ENCODE measurements at places on chromosomes 6 and 20.

DNA sequence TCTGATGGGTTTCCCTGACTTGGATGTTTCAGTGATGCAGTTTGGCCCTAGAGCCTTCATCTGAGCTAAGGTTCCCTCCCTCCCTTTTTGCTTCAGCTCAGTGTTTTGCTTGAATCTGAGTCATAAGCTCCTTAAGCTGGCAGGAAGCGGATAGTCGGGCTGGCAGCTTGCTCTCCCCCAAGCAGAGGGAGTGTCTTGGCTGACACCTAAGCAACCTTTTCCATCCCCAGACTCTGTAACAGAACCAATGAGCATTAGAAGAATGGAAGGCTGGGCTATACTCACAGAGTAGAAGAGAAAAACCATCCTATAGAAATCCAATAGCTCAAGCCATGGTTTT, 98.3 kb downstream of the HAO1 start:
- no peak for DNase-seq

DNA sequence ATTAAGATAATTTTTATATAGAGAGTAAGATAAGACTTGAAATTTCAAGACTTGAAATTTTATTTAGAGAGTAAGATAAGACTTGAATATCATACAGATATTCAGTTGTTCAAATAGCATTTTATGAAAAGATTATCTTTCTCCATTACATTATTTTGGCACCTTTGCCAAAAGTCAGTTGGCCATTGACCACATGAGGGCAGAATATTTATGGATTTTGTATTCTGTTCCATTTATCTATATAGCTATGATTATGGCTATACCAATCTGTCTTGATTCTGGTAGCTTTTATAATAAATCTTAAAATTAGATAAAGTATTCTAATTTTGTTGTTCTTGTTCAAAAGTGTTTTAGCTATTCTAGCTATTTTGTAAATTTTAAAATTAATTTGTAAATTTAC, 537.9 kb upstream of the GJE1 start:
- no peak for DNase-seq

DNA sequence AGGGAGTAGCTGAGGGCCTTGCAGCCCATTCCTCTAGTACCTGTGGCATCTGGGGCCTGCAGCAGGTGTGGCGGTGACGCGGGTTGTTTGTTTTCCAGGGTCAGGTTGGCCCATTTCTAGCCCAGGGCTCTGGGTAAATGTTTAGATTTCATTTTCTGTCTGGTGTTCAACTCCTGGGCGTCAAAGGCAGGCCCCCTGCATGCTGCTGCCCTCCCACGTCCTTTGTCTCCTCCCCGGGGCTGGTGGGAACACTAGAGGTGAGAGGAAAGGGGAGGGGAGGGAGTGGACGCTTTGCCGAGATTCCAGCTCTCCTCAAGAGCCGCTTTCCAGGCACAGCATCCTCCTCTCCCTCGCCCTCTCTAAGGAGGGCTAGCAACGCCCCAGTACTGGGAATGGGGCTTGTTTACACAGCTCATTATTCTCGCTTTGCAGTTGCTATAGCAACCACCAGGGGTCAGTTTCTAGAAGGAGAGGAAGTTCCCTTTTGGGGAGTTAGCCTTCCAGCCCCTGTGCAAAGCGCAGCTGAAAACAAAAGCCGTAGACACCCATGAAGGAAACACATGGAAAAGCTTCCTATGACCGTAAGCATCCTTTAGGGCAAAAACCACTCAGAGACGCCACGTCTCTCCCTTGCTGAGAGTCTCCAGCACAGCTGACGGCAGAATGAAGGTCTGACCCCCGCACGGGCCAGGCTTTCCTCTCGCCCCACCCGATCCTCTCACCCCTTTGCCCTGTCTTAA, 170.6 kb downstream of the LY86 start:
- no peak for DNase-seq

- DNase-seq, result no peak
Observed at GRCh38 chr20:17716331-17716730, 16.6 kb downstream of the BANF2 start.

DNA sequence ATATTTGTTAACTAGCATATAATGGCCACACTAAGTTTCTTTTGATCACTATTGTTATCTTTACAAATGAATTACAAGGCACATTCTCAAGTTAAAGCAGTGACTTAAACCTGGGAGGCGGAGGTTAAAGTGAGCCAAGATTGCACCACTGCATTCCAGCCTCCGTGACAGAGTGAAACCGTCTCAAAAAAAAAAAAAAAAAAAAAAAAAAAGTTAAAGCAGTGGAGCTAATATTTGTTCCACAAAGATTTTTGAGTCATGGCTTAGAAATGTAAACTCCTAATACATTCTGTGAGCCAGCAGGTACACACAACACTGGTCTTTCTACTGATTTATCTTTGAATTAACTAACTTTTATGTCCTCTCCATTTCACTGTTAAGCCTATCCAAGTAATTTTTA, 221.7 kb upstream of the HTR1E start:
- DNase-seq, result no peak

- DNase-seq, result peak; percentile 83
Observed at GRCh38 chr20:20860078-20860806, 147.8 kb upstream of the RALGAPA2 start.

DNA sequence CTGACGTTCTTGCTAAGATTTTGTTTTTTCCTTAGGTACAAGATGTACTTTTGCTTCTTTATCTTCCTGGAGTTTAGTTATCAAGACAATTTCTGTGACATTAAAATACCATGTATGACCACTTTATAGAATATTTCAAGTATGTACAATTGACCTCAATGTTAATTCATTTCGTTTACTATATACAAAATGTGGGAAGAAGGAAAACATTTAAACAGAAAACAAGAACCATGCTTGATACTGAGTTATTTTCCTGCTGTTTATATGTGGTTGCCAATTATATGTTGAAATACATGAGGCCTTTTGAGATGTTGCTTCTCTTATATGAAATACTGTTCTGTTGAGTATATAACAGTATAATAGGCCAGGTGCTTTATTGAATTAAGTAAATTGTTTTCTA, 184.3 kb downstream of the JARID2 start:
- DNase-seq, result no peak

DNA sequence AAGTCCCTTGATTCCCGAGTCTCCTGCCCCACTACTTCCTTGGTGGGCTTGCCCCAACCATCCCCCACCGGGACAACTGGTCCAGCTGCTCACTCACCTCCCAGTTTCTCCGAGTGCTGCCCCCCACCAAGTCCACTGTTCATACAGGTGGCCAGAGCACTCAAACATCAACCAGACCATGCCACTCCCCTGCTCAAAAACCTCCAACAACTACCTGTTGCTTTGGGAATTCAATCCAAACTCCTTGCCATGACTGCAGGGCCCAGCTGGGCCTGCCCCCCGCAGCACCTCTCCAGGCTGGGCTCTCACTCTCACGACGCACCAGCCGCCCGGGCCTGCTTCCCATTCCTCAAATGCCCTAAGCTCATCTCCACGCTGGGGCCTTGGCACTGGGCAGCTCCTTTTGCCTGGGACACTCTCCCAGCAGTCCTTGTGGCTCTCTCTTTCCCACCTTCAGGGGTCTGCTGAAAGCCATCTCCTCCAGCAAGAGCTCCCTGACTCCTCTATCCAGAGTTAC, 97.5 kb downstream of the NFATC2 start:
- no peak for DNase-seq

GRCh38 chr20:33640287-33640686, 21.8 kb upstream of the C20orf144 start:
- no peak for DNase-seq

GRCh38 chr6:73722318-73723060, 26.5 kb downstream of the CD109 start:
- no peak for DNase-seq

DNA sequence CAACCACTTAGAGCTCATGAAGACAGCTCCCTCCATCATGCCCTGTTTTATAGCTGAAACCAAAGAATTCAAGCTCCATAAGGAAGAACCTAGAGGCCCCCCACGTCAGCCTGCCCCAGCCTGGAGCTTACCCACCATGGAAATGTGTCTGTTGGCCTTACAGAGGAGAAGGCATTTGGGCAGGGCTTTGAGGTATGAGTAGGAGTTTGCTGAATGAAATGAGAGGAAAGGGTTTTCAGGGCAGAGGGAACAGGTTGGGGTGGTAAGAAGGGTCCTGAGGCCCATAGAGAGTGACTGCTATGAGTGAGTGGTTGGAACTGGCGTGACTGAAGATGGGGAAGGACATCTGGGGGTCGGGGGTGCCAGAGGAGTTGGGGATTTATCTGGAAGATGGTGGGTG, 12.7 kb upstream of the GATA5 start:
- no peak for DNase-seq

DNA sequence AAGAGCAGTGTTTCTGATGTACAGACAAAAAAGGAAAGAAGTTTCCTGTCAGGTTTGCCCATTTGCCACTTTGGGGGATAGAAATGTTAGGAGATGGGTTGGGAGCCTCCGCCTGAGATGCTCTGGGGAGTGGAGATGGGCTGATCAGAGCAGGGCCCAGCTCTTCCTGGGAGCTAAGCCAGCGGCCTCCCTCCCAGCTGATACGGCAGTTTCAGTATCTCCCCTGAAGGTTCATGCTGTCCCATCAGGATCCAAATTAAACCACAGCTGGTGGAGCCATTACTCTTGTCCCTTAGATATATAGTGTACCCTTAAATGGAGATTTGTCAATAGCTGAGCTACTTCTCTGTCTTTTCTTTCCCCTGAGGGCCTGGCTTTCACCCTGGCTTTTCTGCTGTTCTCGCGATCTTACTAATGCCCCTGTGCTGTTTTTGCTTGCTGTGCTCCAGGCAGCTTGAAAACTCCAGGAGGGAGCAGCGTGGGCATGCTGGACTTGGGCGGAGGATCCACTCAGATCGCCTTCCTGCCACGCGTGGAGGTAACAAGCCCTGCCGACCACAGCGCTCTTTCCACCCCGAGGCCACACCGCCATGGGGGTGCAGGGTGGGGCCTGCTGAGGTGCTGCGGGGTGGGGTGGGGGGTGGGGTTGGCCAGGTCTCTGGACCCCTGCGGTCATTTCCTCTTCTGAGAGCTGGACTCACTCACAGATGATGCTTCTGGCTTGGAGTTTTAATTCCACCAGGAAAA, 20.9 kb downstream of the ENTPD6 start:
- no peak for DNase-seq
